Fibroblast of upper back skin (primary cell): ENCODE measurements at places on chromosomes 4 and X.
A peak's percentile ranks its signal among the peaks of the same experiment; 100 is the strongest.

- peak; percentile 76 for DNase-seq
These were observed 14.2 kb downstream of the VEGFC start for GRCh38 chr4:176778491-176778890.

- DNase-seq, result no peak
These were observed 74.6 kb downstream of the DOCK11 start for GRCh38 chrX:118570209-118570608.

- DNase-seq, result no peak
These were observed 100.6 kb downstream of the MID1 start for GRCh38 chrX:10519761-10520160.

GRCh38 chr4:68218044-68218443, 27.4 kb downstream of the TMPRSS11B start:
- DNase-seq, result no peak

GRCh38 chr4:107155366-107155765, 119.3 kb upstream of the DKK2 start:
- DNase-seq, result no peak

- no peak for DNase-seq
These were observed 8.8 kb upstream of the IL3RA start for GRCh38 chrX:1327651-1328304.

- peak; percentile 12 for DNase-seq
These were observed 81.2 kb downstream of the APOOL start for GRCh38 chrX:85084770-85085393.
